ENCODE measurements at places on chromosomes 7 and 10.
A peak's percentile ranks its signal among the peaks of the same experiment; 100 is the strongest.

GRCh38 chr7:29843726-29844125 is 37.4 kb downstream of the WIPF3 start:
- DNase-seq, result no peak

DNA sequence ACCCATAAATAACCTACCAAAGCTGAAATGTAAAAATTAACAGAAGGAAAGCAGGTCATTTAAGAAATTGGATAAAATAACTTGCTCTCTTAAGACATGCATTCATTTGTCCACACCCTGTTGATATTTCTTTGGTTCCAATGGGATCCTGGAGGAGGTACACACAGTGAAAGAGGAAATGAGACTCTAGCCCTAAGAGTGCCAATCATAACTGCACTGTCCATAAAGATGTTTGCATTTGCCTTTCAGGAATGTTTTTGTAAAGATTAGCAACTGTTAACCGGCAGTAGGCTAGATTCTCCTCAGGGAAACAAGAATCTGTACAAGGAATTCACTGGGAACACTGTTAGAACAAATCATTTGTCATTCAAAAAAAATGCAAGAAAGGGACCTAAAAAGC is 61.0 kb downstream of the MEOX2 start:
- no peak for DNase-seq

GRCh38 chr10:75042292-75042974 is 69.0 kb upstream of the SAMD8 start:
- no peak for DNase-seq

GRCh38 chr10:22217842-22218241 is at the start of gene EBLN1:
TSS of gene EBLN1 (minus strand) at chr10:22218015. CDS start at chr10:22209983, 8,032 bp downstream.
- no peak for DNase-seq

- DNase-seq, result no peak
Measured at GRCh38 chr7:107816011-107816566, 13.1 kb upstream of the SLC26A3 start.

DNA sequence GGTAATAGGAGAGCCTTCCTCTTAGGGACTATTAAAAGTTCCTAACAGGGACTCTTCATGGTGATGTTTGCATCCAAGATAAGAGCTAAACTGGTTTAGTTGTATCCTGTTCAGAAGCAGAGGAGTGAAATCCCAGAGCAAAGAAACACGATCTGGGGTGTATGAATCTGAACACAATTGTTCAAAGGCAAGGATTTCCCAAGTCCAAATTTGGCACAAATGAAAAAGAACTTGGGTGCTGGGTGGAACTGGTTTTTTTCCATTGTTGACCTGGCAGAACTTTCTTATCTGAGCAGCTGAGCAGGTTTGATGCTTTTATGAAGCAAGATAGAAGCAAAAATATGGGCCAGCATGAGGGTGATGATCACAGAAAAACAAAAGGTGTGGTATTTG is 6.0 kb downstream of the AGFG2 start:
- no peak for DNase-seq

- no peak for DNase-seq
Measured at GRCh38 chr10:48599830-48600134, 5.1 kb downstream of the ARHGAP22 start.

DNA sequence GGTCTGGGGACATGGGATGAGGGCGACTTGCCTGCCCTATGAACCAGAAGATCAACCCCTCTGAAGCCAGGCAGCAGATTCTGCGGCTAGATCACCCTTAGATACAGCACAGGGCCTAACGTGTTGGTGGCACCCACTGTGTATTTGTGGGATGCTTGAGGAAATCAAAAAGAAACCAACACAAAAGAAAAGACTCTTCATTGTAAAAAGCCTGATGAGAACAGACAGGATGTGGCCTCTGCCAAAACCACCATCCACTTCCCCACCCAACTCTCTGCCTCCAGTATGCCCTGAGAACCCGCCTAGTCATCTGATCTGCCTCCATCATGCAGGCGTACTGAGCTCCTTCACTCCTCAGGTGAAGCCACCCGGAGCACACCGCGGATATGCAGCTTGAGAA is 97.2 kb upstream of the INSYN2A start:
- no peak for DNase-seq

- no peak for DNase-seq
Measured at GRCh38 chr7:93921186-93921585, 349 bp upstream of the GNG11 start.

- no peak for DNase-seq
Measured at GRCh38 chr10:102812231-102812876, 24.9 kb downstream of the CYP17A1 start.

DNA sequence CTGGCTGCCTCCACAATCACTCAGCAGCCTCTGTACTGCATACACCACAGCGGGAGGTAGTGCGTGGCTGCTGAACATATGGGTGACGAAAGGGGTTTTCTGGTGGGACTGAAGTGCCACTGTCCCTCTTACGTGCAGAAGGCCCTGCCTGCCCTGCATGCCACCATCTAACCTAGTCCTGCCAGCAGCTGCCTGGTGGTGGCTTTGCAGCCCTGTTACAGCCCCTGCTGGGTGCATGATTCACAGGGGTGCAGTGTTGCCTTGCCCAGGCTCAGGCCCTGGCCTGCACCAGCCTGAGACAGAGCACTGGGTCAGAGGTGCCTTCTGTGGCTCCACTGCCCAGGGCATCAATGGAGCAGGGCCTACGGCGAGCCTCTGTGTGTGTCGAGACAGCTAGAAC is 50.1 kb downstream of the SYPL1 start:
- DNase-seq, result no peak

- DNase-seq, result peak; percentile 68
Measured at GRCh38 chr7:151110941-151111645, 24.8 kb downstream of the AGAP3 start.

GRCh38 chr7:87474533-87475358 is 734 bp downstream of the ABCB4 start:
- no peak for DNase-seq

GRCh38 chr10:73467206-73467605 is 28.6 kb downstream of the PPP3CB start:
- no peak for DNase-seq

GRCh38 chr10:127372361-127372760 is 176.0 kb upstream of the INSYN2A start:
- no peak for DNase-seq

- no peak for DNase-seq
Measured at GRCh38 chr10:8064436-8064835, 9.9 kb downstream of the GATA3 start.

DNA sequence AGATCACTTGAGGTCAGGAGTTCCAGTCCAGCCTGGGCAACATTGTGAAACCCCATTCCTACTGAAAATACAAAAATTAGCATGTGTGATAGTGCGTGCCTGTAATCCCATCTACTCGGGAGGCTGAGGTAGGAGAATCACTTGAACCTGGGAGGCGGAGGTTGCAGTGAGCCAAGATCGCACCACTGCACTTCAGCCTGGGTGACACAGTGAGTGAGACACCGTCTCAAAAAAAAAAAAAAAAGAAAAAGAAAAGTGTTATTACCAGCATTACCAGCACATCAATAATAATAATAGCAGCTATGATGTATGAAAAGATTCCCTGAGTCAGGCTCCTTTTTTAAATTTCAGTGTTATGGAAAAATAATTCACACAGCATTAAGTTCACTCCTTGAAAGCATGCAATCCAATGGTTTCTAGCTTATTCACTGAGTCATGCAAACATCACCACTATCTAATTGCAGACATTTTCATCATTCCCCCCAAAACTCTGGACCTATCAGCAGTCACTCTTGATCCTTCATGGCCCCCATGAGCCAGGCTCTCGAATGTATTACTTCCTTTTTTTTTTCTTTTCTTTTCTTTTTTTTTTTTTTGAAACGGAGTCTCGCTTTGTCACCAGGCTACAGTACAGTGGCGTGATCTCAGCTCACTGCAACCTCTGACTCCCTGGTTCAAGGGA is 228.4 kb downstream of the FANK1 start:
- DNase-seq, result no peak

GRCh38 chr10:90583416-90583815 is 274.4 kb downstream of the HTR7 start:
- no peak for DNase-seq

DNA sequence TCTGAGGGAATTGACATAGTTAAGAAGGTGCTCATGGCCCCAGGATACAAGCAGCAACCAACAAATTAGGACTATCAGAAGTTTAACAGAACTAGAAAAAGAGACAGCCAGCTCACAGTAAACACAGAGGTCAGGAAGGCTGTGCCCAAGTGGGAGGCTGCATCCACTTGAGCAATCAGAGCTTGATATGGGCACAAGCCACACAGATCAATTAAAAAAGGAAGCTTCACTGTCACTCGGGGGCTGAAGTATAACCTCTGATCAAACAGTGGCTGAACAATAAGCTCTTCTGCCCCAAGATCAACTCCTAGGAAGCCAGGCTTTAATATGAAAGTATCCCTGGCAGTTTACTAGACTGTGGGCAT is 40.0 kb downstream of the ZNF438 start:
- DNase-seq, result no peak

GRCh38 chr10:101839416-101840063 is 4.1 kb downstream of the KCNIP2 start:
- peak; percentile 77 for DNase-seq

GRCh38 chr7:5595545-5596045 is 172.0 kb upstream of the TNRC18 start:
- peak; percentile 73 for DNase-seq

- DNase-seq, result no peak
Measured at GRCh38 chr7:50121286-50121685, 28.2 kb upstream of the ZPBP start.

- DNase-seq, result no peak
Measured at GRCh38 chr7:106869954-106870353, 4.9 kb downstream of the PIK3CG start.

DNA sequence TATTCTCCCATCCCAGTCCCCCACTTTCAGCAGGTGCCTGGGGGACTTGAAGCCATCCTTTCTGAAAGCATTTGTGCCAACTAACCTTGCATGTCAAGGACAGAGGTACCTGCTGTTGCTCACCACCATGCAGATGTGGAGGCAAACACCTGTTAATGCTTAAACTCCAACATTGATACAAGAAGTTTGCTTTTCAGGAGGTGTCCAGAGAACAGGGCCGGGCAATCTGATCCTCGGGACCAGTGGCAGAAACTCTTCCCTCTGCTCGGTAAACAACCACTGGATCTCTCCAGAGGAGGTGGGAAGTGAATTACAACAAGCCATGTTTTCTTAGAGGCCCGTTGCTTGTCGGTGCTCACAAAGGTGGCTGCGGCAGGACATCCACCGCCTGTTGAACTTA is 54.7 kb downstream of the FGFR2 start:
- DNase-seq, result no peak

DNA sequence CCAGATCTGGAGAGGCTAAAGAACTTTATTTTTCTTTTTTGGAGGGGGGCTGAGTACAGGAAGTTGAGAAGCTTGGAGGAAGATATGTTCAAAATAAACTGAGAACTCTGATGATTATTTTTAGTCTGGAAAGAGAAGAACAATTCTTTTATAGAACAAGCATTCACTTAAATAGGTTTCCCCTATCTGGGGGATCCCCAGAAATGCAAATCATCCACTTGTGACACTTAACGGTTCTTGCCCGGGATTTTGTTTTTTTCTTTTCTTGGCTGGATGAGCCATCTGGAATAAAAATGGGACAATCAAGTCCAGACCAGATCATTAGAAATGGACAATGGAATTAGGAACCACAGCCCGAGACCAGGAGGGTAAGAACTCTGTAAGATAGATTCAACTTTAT is 95.9 kb upstream of the EGR2 start:
- DNase-seq, result no peak

DNA sequence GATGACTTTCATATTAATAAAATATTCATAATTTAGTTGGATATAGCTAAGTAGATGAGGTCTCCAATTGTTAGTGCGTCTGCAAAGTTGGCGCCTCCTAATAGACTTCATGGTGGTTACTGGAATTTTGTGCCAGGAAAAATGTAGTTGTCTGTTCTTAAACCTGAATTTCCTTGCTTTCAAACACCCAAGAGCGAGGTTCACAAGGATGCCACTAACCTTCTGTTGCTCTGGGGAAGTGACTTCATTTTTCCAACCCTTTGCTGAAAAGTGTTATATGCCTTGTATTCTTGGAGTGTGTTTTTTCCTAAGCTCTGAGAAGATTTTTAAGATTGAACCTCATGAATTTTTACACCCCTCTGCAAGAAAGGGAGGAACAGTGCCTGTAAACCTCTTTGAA is 98.9 kb upstream of the GLCCI1 start:
- DNase-seq, result no peak

DNA sequence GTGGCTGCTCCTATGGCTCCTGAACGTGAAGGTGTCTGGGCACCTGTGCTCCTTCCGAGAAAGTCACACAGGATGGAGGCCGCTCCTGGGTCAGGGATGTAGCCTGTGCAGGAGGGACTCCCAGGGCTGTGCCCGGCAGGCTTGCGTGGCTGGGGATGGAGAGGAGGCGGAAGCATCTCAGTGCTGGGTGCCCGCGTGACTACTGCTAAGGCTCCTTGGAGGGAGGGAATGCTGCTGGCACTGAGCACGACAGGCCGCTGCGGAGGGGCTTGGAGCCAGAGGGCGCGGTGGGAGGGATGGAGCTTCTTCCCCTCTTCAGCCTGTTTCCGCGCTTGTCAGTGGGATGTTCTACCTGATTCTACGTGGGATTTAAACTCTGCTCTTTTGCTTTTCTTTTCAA is 35.0 kb downstream of the ADCY1 start:
- DNase-seq, result no peak

GRCh38 chr10:43584051-43584450 is 9.6 kb upstream of the ZNF239 start:
- no peak for DNase-seq

DNA sequence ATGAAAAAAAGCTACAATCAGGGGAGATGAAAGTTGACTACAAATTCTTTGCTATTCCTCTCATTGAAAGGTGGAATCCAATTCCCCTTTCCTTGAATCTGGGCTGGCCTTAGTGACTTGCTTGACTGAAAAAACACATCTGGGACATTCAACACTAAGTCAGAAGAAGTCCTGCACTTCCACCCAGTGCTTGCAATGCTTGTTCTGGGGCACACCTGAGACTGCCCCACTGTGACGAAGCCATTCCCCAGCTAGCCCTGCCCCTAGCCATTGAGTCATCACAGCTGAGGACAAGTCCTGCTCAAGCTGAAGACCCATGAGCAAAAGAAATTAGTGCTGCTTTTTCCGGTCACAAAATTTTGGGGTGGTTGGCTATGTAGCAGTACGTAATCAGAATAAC is 19.2 kb upstream of the GRID1 start:
- no peak for DNase-seq

- no peak for DNase-seq
Measured at GRCh38 chr10:11871466-11871865, 48.3 kb downstream of the PROSER2 start.

GRCh38 chr10:132817701-132818211 is 31.8 kb upstream of the NKX6-2 start:
- DNase-seq, result no peak

- no peak for DNase-seq
Measured at GRCh38 chr7:117113871-117114270, 160.6 kb downstream of the ST7 start.

DNA sequence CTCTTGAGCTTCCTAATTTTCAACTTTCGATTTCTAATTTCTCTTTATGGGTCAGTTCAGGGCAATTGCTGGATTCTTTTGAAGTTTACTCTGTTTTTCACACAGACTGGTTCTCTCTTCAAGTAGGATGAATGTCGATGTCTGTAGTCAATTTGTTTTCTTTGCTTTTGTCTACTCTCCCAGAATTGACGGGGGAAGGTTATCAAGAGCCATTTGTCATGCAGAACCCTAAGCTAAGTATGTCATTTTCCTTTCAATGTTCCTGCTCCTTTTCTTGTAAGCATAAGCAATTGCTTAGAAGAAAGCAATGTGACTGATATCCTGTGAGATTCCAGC is 53.7 kb downstream of the SLC39A12 start:
- DNase-seq, result no peak
